Left ventricle myocardium inferior (tissue), 1 donor: ENCODE measurements at places on chromosomes 6 and 20.

DNA sequence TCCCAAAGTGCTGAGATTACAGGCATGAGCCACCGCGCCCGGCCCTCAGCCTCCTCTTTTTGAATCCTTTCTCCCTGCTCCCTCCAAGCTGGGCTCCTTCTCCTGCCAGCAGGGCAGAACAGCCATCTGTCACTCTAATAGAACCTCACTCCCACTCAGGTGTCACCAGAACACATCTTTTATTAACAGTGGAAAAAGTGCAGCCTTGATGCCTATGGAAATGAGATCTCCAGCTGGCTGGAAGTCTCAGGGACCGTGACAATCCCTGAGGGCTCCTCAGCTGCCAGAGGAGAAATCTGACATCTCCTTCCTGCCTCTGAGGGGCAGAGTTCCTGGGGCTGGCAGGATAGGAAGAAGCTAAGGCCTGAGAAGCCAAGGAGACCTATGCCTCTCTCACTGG lies 28.0 kb downstream of the TMC2 start:
- DNase-seq = no peak

- DNase-seq = no peak
Observed at GRCh38 chr6:62042429-62042828, 243.6 kb downstream of the KHDRBS2 start.

- no peak for DNase-seq
Observed at GRCh38 chr20:8076306-8077136, 55.5 kb upstream of the PLCB1 start.

DNA sequence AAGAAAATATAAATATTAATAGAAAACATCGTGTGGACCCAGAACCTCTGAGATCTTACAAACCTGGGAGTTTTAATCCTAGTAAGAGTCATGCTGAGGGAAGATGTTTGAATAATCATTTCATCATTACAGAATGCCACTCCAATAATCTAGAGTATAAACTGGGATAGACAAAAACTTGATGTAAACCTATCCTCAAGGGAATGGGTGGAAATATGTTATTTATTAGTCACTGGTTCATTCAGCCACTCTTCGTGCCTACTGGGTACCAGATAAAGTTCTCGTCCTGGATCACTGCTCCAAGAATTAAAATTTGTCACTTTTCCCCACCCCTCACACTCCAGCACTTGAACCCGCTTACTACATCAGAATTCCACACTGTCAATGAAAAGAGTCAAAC lies 7.7 kb downstream of the HLA-B start:
- no peak for DNase-seq

GRCh38 chr6:22362361-22362760 lies 65.5 kb upstream of the PRL start:
- no peak for DNase-seq

GRCh38 chr6:156174031-156174890 lies 602.9 kb upstream of the ARID1B start:
- no peak for DNase-seq

GRCh38 chr6:133306931-133307330 lies 65.8 kb downstream of the EYA4 start:
- DNase-seq = no peak

GRCh38 chr20:31751126-31751525 lies 12.0 kb downstream of the TPX2 start:
- no peak for DNase-seq

- no peak for DNase-seq
Observed at GRCh38 chr6:134746140-134746539, 203.8 kb downstream of the ALDH8A1 start.

DNA sequence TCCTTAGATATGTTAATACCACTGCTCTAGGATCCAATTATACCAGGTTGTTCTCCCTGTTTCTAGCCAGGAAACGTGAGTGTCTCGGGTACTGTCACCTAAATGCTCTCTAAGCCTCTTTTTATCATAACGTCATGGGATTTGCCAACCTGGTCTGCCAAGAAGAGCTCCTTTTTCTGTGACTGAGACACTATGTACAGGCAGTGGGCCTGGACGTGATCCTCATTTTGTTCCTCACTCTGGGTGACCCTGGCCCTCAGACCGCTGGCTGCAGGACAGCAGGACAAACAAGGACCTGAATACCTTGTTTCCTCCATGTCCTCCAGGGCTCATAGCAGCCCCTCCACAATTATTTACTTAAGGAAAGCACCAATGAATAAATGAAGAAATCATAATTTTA lies 69.1 kb downstream of the CD164 start:
- DNase-seq = no peak
